GM23248 (cell line): ENCODE measurements at places on chromosomes 5 and 9. TPM values are rescaled to one million over a fixed set of nuclear protein-coding genes. Genes with fewer than 3 reads are reported as not detected.

Gene RNF183
- not detected in 2 replicates for total RNA-seq

Gene PIP5K1B
- total RNA-seq = not detected in 2 replicates

Gene ISCA1
- 46.7 and 55.9 TPM in 2 replicates for total RNA-seq

DNA sequence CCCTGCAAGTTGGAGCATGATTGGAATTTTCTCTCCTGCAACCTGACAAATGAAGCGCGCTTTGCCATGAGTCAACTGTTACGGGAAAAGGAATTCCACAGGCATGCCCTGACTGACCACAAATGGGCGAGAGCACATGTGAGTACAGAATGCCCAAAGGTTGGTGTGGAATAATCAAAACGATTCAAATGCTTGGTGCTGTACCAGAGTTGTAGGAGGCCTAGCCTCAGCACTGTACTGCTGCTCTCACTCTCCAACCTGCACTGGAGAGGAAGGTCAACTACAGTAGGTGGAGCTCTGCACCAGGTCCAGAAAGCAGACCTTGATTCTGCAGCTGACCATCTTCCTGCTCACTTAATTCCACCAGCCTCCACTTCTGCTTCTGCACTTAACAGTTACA, 406.9 kb upstream of the ACTBL2 start:
- peak; percentile 76 for DNase-seq

GRCh38 chr5:141512390-141512910, 23.6 kb downstream of the PCDHGC5 start:
- DNase-seq = peak; percentile 78

- peak; percentile 40 for DNase-seq
Measured at GRCh38 chr5:143979044-143979690, 167.2 kb downstream of the HMHB1 start.

- no peak for DNase-seq
Measured at GRCh38 chr5:50839472-50839871, 173.0 kb downstream of the PARP8 start.

GRCh38 chr5:83955916-83956315, 235.3 kb upstream of the HAPLN1 start:
- peak; percentile 70 for DNase-seq

DNA sequence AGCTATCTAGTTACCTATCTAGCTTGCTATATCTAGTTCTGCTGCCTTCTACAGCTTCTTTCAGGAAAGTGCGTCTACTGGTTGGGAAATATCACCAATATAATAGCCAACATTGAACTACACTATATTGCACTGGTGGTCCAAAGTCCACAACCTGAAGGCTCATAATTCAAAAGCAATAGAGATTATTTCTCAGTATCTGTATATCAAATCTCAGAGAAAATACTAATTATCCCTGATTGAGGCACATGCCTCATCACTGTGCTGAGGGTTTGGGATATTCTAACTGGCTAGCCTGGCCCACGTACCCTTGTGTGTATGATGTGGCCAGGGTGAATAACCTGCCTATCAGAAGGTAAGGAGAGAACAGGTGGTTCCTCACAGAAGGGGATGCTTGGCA, 53.8 kb downstream of the SH3RF2 start:
- DNase-seq = no peak

DNA sequence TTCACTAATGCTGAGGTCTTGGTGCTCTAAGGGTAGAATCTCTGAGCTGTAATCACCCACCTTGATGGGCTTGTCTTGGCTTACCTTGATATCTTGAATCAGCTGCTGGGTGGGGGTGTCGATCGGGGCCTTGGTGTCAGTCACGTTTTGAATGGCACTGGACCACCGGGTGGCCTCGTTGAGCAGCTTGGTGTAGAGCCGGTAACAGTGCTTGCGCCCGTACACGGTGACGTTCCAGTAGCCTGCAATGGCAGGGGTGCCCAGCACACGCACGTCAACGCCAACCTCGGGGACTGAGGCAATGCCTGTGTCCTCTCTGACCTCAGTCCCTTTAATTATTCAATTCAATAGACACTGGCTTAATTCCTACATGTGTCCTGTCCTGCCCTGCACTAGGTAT, 63.1 kb upstream of the RETREG1 start:
- no peak for DNase-seq
